ENCODE measurements at places on chromosomes 5 and 9.

DNA sequence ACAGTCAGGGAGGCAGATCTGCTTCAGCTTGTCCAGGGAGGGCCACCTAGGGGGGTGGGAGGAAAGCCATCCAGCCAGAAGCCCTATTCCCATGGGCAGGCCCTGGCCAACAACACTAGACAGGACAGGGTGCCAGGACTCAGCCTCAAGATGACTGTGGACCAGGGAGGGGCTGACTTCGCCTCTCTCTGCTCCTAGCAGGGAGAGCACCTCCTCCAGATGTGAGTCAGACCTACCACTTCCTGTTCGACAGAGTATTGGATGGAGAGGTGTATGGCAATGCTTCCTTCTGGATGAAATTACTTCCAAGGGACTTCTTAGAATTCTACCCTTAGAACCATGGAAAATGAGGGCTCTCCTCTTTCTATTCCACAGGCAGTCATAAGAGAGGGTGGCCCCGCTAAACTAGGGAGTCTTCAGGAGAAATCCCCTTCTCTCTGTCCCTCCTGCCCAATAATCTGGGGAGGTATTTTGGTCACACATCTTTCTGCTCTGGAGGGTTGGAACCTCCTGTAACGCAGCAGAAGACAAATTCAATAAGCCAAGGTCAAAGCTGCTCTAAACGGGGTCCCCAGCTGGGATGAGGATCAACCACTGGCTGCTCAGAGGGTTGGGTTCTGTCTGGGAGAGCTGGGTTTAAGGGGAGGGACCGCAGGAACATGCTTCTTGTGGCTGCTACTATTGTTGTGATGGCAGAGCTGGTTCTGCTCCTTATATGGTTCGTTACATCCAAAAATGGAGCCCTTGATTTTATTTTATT, 23.2 kb upstream of the RCL1 start:
- DNase-seq = no peak

- DNase-seq = no peak
Observed at GRCh38 chr5:54442271-54442670, 13.2 kb upstream of the HSPB3 start.

DNA sequence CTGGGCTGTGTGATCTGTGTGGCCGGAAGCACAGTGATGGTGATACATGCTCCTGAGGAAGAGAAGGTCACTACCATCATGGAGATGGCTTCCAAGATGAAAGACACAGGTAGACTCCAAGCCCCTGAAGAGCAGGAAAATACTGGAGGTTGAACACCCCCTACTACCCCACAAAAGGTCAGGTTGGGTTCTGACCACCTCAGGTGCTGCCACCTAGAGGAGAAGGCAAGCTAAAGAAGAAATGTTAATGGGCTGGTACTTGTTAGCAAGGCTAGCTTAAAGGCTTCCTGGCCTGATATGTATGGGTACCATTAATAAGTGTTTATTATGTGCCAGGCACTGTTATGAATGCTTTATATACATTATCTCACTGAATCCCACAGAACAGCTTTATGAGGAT, 11.7 kb downstream of the NIPAL4 start:
- DNase-seq = no peak

GRCh38 chr5:156561651-156562050, 234.7 kb downstream of the SGCD start:
- no peak for DNase-seq

DNA sequence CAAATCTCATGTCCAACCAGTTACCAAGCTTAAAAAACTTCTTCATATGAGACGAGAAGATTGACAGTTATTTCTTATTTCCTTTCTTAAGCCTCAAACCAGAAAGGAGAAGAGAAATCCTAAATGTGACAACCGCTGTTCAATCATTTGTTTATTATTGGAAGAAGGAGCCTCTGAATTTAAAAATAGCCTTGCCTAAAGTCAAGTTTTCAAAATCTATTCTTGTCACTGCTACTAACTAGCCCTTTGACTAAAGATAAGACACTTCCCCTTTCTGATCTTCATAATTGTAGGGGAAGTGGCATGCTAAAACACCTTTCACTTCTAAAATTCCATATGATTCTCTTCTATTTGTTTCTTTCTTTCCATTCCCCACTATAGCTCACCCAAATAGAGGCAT, 106.2 kb upstream of the EMB start:
- DNase-seq = no peak

GRCh38 chr5:127910307-127910956, 173.1 kb upstream of the SLC12A2 start:
- no peak for DNase-seq

All from SHP77 treated with DMSO at 0.1 percent for 48 hours (cell line).